IPS DF 6.9 (cell line): ENCODE measurements at places on chromosomes 3 and 15.

DNA sequence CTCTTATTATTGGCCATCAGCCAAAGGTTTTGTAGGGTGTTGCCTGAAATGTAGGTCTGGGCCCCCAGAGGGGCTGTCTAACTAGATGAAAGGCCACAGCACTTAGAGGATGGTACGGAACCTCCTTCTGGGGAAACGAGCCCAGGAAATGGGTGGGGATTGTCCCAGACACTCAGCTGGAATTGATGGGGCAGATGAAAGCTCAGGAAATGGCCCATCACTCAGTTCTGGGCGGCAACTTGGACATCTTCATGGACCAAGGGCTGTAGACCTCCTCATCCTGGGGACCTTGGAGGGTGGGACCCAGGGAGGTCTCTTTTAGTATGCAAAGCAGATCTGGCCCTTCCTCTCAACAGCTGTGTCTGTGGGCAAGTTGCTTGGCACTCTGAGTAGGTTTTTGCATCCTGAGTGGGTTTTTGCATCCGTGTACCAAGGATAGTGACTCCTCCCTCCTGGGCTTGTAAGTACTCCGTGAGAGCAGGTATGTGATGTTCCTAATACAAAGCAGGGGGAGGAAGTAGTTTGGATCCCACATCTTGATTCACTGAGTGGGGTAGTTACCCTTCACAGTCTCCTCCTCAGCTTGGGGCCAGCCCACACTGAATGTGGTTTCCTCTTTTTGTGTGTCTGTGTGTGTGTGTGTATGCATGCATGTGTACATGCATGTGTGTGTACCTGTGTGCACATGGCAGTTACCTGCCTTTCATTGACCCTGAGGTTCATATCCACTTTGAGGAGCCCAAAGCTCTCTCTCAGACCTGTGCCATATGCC, 292.0 kb downstream of the RPLP1 start:
- DNase-seq = no peak

- no peak for DNase-seq
Observed at GRCh38 chr3:58260261-58260731, 22.7 kb downstream of the ABHD6 start.

DNA sequence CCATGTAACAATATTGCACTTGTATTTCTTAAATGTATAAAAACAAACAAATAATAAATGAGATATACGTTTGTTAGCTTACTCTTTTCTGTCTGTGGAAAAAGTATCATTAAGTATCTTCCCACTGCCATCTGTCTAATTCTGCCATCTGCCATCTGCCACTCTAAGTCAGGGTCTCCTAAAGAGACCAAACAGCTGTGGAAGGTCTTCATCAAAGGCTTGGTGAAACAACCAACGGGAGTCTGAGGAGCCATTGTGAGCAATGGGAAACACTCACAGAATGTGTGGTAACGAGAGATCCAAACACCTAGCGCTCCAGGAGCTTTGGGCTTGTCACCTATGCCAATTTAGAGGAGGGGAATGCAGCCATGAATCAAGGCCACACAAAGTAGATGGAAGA, 28.7 kb upstream of the PFN2 start:
- DNase-seq = no peak

DNA sequence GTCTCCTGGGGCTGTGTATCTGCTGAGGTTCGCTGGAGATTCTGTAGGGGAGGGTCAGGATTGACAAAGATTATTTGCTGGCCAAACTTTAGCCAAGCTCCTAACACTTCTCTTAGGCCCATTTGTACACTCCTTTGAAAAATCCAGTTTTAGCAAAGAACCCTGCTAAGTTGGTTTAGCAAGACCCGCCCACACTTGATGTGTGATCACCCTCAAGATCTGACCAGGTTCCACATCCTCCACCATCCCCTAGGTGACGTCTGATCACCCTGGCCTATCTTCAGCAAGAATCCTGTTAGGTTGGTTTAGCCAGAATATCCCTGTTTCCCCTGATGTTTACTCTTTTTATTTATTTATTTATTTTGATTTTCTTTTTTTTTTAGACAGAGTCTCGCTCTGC, 14.8 kb upstream of the SLC35G2 start:
- DNase-seq = no peak

- DNase-seq = no peak
Observed at GRCh38 chr3:99544786-99545281, 93.6 kb upstream of the COL8A1 start.

DNA sequence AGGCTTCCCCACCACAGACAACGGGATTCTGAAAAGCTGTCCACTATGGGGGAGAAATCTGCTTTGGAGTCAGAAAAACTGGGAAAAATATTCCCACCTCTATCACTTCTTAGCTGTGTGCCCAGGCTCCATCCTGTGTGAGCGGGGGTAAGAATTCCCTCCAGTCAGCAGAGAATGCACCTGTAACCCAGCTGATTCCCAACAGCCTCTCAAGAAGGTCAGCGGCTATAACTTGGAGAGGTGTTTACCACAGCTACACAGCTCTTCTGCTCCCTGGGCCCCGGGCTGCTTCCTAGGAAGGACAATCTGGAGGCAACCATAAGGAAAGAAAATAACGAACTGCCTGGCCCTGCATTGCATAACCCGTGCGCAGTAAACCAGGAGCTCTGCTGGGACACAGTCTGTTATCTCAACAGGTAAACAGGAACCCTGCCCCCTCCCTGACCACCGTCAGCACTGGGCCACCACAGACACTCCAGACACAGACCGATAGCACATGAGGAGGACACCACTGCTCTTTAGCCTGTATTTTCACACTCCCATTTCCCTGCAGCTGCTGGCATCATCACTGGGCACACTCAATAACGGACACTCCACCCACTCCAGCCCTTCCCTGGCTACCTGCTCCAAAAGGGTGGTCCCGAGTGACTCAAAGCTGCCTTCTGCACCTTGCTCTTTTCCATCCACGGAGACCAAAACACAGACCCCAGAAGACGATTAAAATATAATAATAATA, 2.1 kb downstream of the RAB43 start:
- DNase-seq = no peak

- DNase-seq = no peak
Observed at GRCh38 chr3:12990306-12990705, 82.9 kb downstream of the IQSEC1 start.

GRCh38 chr15:100645671-100646070, 43.3 kb downstream of the ASB7 start:
- no peak for DNase-seq

GRCh38 chr3:42055291-42055690, 35.9 kb upstream of the TRAK1 start:
- DNase-seq = no peak

DNA sequence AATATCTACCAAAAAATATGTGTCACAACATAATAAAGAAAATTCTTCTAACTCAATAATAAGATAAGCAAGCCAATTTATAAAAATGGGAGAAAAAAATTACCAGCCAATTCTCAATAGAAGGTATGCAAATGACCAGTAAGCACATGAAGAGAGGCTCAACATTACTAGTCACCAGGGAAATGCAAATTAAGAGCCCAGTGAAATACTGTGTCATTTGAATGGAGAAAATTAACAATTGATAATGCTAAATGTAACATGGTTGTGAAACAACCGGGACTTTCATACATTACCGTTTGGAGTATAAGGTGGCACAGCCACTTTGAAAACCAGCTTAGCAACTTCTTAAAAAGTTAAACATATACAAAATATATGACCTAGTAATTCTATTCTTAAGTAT, 460.7 kb downstream of the IGSF11 start:
- no peak for DNase-seq

GRCh38 chr3:159252274-159252673, 450.4 kb downstream of the MFSD1 start:
- no peak for DNase-seq

- DNase-seq = no peak
Observed at GRCh38 chr3:79490165-79491028, 277.4 kb downstream of the ROBO1 start.

GRCh38 chr3:184982076-184982475, 170.1 kb downstream of the VPS8 start:
- DNase-seq = no peak

- no peak for DNase-seq
Observed at GRCh38 chr3:78801926-78802561, 965.8 kb downstream of the ROBO1 start.
